ENCODE measurements at places on chromosomes 5 and 9.

DNA sequence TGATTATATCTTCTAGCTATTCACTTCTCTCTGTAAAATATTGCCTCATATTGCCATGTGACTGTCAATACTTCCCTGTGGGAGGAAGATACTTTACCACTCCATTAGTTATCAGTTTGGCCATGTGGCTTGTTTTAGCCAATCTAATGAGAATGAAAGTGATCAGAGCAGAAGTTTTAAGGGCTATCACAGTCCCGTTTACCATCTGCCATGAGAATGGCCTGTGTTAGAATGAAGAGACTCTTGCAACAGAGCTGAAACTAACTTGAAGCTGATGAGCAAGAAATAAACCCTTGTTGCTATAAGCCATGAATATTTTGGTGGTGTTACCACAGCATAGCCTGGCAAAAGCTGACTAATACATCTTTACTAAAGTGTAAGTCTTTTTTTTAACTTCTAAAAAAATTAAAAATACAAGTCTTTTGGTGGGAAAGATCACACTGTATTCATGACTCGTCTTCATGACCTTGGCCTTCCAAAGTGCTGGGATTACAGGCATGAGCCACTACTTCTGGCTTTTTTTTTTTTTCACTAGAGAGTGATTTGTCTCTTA lies 68.0 kb upstream of the CTNNA1 start:
- no peak for DNase-seq

DNA sequence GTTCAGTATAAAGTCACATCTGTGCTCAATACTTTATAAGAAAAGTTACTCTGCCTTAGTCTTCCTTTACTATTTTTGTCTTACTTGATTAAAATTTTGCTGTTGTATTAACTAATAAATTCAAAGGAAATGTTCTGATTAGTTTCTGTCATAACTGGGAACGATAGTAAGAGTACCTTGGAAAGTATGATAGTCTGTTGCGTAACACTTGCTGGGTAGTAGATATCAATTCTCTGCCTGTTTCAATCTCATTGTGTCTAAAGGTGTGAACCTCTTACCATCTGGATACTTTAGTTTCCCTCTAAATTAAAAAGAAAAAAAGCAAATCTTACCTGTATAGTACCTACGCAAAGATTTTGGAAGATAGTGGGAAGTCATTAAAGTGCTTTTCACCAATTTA lies 48.5 kb downstream of the COMMD10 start:
- DNase-seq = no peak

GRCh38 chr5:87231037-87231808 lies 36.5 kb upstream of the RASA1 start:
- no peak for DNase-seq

DNA sequence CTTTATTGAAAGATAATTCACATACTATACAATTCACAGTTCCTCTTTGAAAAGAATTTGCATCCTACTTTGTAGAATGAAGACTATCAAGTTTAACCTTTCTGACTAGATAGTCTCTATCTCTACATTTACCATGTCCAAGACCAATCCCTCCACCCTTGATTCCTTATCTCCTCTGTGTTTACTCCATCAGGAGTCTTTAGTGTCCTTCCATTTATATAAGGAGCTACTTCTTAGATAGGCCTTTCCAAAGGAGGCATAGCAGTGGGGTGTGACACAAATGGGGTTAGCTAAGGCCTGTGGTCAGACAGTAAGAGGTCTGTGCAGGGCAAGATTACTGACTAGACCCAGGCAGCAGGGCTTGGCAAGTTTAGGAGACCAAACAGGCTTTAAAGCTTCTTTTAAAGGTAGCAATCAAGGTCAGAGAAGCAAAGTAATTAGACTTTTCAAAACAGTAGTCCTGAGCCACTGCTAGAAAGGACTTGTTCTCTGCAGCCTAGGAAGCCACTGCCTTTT lies 11.1 kb upstream of the DMXL1 start:
- DNase-seq = no peak
